ENCODE measurements at places on chromosomes 3 and 15. TPM values are rescaled to one million over a fixed set of nuclear protein-coding genes. Genes with fewer than 3 reads are reported as not detected.

DNA sequence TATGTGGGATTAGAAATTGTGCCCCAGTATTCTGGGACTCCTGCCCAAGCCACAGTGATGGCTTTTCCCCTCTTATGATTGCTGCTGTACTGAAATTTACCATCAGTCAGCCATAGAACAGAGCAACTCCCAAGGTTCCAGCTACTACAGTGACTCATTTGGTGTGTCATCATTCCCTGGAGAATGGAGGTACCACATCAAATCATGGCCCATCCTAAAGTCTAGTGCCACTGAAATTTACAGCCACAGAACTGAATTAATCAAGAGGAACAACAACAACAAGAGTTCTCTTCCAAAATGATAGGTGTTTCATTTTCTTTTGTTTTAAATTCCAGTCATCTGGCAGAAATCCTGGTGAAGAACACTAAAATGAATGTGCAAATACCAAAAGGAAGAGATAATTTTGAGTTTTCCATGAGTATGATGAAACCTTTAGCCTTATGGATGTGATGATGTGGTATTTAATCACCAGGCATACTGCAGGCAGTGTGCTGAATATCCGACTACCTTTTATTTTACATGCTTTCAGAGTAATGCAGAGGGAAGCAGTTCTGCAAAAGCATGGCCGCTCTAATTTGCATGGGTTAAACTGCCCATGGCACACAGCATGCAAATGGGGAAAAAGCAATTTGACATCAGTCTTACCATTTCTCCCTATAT lies 75.6 kb upstream of the SLC2A2 start:
- DNase-seq, result no peak

Gene CRYGS
- 1.6 TPM for total RNA-seq

DNA sequence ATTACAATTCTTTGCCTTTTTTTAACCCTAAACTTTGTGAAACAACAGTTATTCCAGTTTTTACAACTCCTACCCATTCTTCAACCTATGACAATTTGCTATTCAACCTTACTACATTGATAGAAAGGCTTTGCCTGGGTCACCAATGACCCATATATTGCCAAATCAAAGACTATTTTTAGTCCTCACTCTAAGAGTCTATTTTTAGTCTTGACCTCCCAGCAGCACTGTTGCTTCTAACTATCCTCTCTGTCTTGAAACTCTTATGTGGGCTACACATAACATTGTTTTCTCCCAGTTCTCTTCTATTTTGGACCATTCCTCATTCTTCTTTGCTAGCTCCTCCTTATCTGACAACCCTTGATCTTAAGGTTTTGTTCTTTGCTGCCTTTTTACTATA lies 71.4 kb downstream of the C3orf80 start:
- no peak for DNase-seq

Gene DNAH1
- total RNA-seq, result 1.2 TPM

GRCh38 chr15:78681281-78682003 lies 40.4 kb upstream of the CHRNB4 start:
- no peak for DNase-seq

Measured in frontal cortex (tissue), 4 donors.